ENCODE measurements at places on chromosomes 5 and 9. TPM values are rescaled to one million over a fixed set of nuclear protein-coding genes. Genes with fewer than 3 reads are reported as not detected.
A peak's percentile ranks its signal among the peaks of the same experiment; 100 is the strongest.

- no peak overlapping the region for H3K4me3 ChIP-seq
- no peaks in the 10 kb centered on the region for H3K4me1 ChIP-seq
- H3K27me3 ChIP-seq: no peaks in the 10 kb centered on the region
- DNase-seq: no peak
Observed at GRCh38 chr5:179986328-179986727, 78.6 kb upstream of the TBC1D9B start.

GRCh38 chr5:60248901-60249300 lies 355.4 kb upstream of the PDE4D start:
- no peaks in the 10 kb centered on the region for H3K27me3 ChIP-seq
- H3K36me3 ChIP-seq: no peaks in the 10 kb centered on the region
- no peak for DNase-seq
- no peak overlapping the region for H3K4me3 ChIP-seq
- no peaks in the 10 kb centered on the region for H3K4me1 ChIP-seq
- H3K27ac ChIP-seq: no peak overlapping the region

- H3K27me3 ChIP-seq: no peaks in the 10 kb centered on the region
Observed at GRCh38 chr5:168697034-168697720, 118.0 kb upstream of the PANK3 start.

DNA sequence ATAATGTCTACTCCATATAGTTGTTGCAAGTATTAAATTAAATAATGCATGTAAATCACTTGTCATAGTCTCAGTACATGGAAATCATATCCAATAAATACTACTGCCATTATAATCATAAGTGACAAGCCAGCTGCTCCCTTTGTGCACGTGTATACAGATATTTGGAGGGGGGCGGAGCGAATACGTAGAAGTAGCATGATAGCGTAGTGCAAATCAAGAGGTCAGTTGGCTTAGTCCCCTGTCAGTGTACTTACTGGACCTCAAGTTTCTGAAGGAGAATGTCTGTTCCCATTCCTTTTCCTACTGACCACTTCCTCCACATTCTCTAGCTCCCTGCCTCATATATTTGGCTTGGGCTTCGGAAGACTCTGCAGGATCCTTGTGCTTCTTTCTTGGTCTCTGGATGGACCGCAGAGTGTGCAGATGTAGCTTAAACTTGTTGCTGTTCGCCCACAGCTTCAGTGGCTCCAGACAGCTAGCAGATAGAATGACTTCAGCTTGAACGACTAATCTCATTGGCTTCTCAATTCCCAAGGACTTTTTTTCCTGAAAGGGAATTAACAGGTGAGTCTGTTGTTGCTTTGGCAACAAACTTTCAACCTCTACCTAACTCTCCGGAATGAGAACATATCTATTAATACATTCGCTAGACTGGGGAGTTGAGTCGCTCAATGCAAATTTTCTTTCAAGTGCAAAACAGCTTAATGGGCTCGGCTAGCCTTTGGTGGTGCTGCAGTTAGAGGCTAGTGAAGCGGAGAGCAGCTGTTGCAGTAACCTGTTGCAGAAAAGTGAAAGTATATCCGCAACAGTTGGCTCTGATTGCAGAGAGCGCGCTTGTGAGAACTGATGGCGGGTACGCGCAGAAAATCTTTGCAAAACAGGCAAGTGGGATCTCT lies at the start of gene PCDHB1:
PCDHB1 (plus strand) TSS at position 753 of the 899 bp plus-strand sequence; CDS start at position 850, 97 bp downstream.
- H3K27me3 ChIP-seq: peaks cover 55% of the 10 kb centered on the region
- no peaks in the 10 kb centered on the region for H3K36me3 ChIP-seq
- H3K27ac ChIP-seq: no peak within 1 kb of the TSS
- peak within 1 kb of the TSS; percentile 56 for H3K4me3 ChIP-seq
- peaks cover 4% of the 10 kb centered on the region for H3K4me1 ChIP-seq

GRCh38 chr9:38153910-38154291 lies 84.9 kb upstream of the SHB start:
- H3K27me3 ChIP-seq: no peaks in the 10 kb centered on the region
- H3K36me3 ChIP-seq: no peaks in the 10 kb centered on the region
- no peak overlapping the region for H3K27ac ChIP-seq

DNA sequence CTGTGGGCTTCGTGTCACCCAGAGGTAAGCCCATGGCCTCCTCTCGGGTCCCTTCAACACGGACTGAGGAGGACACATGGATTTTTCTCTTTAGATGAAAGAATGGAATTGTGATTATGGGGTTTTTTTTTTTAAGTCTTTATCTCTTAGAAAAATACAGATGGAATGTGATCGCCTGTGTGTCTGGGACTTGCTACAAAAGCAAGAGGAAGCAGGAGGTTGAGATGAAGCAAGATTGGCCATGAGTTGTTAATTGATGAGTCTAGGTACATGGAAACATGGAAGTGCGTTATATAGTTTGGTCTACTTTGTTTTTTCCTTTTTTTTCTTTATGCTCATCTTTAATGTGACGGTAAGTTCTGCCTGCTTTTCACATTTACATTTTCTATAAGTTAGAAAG lies 14.6 kb downstream of the USP20 start:
- H3K27me3 ChIP-seq: no peaks in the 10 kb centered on the region
- no peak for DNase-seq
- H3K27ac ChIP-seq: no peak overlapping the region
- H3K4me3 ChIP-seq: no peak overlapping the region
- peaks cover 29% of the 10 kb centered on the region for H3K36me3 ChIP-seq
- peaks cover 47% of the 10 kb centered on the region for H3K4me1 ChIP-seq

DNA sequence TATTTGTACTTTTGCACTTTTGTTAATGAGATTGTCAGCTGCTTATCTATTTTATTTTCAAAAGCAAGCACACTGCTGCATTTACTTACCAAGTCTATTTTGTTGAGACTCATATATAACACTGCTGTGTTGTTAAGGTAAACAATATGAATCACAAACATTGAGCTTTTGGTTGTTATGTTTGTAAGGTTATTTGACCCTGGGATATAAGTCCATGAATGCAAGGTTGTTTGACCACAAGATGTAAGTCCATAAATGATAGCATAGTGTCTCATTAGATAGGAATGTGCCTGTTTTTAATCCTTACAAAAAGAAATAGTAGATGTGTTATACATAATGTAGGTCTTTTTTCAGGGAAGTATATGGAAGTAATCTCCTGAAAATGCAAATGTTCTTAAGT lies 845.9 kb downstream of the CDH9 start:
- no peaks in the 10 kb centered on the region for H3K27me3 ChIP-seq
- no peak overlapping the region for H3K27ac ChIP-seq
- H3K4me3 ChIP-seq: no peak overlapping the region
- H3K36me3 ChIP-seq: no peaks in the 10 kb centered on the region
- DNase-seq: no peak

DNA sequence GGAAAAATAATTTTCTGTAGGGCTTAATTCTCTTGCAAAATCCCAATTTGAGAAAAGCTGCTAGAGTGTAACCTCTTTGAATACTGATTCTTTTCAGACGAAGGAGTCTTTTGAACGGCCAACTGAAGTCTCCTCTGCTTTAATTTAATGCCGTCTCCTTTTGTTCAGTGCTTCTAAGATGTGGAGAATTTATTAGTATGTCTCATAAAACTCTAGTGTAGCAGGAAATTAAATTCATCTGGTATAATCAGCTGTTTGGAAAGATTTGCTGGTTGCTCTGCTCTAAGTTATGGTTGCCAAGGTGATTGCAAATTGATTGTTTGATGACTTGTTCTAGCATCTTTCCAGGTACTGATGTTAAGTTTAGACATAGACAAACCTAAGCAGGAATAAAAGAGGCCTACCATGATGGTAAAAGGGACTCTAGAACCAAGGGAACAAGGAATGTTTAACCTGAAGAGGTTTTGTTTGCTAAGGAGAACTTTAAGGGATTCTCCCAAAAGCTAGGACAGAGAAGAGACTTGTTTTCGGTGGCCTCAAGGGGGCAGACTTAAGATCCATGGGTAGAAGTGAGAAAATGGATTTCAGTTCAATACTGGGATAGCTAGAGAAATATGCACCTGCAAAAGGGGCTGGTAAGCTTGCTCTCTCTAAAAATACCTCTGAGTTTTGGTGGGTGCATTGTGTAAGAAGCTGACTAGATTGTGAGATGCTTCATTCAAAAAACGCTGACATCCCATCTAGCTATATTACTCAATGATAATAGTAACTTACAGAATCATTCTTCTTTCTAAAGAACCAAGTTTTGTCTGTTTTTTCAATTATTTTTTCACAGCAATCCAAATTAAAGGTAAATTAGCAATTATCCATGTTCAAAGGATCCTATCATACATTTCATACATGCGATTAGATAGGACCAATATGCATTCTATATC lies 5.7 kb upstream of the ADRB2 start:
- H3K4me1 ChIP-seq: peaks cover 7% of the 10 kb centered on the region
- no peak for DNase-seq
- no peak overlapping the region for H3K4me3 ChIP-seq
- no peak overlapping the region for H3K27ac ChIP-seq
- peaks cover 27% of the 10 kb centered on the region for H3K27me3 ChIP-seq
- no peaks in the 10 kb centered on the region for H3K36me3 ChIP-seq

GRCh38 chr9:129175825-129176633 lies 2.0 kb downstream of the IER5L start:
- H3K4me3 ChIP-seq: peak overlapping the region; percentile 74
- H3K4me1 ChIP-seq: peaks cover 6% of the 10 kb centered on the region
- no peaks in the 10 kb centered on the region for H3K36me3 ChIP-seq
- H3K27me3 ChIP-seq: no peaks in the 10 kb centered on the region
- peak overlapping the region; percentile 69 for H3K27ac ChIP-seq
- peak; percentile 78 for DNase-seq

DNA sequence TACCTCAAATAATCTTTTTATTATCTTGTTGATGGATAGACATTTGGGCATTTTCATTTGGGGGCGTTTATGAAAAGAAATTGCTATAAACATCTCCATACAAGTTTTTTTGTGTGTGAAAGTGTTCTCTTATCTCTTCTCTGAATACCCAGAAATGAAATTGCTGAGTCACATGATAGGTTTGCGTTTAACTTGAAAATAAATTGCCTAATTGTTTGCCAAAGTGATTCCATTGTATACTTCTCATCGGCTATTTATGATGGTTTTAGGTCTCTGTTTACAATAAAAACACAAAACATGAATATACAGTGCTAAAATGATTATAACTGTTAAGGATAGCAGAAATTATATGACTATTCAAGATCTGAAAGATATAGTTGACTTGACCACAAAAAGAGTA lies 361.7 kb downstream of the TAF11L14 start:
- no peak overlapping the region for H3K27ac ChIP-seq
- no peaks in the 10 kb centered on the region for H3K27me3 ChIP-seq
- no peaks in the 10 kb centered on the region for H3K4me1 ChIP-seq
- H3K4me3 ChIP-seq: no peak overlapping the region

DNA sequence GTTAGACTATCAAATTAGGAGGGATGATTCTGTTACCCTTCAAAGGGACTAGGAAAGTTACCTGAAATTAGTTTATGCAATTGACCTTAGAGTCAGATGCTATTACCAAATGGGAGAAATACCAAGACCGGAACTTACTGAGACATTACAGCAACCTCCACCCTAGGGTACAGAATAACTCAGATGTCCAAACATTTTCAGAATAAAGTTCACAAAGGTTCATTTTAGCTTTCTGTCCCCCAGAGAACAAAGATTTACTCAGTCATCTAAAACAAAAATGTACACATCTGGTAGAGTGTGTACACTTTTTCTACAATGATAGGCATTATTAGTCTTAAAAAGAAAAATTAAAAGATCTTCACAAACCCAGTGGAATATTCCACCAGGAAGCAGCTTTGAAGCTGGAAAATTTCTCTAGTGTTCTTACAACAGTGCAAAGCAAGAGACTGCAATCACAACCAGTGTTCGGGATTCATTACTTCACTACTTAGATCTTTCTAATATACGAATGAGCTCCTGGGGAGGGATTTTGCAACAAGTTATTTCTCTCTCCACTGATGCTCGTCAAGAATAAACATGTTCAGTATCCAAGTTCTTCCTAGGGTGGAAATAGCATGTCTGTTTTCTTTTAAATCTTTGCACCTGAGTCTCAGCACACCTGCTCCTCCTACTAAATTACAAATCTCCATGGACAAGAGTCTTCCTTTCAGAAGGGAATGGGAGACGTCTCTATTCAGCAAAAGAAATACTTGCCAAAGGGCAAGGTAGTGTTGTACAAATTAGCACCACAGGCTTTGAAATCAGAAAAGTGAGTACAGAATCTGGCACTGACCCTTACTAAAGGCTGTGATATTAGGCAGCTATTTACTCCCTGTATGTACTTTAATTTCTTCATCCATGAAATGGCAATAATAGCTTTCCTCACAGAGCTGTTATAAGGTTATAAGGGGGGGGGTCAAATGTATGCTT lies 8.8 kb downstream of the ETF1 start:
- no peak for DNase-seq
- no peaks in the 10 kb centered on the region for H3K27me3 ChIP-seq
- H3K36me3 ChIP-seq: peaks cover 65% of the 10 kb centered on the region
- no peak overlapping the region for H3K4me3 ChIP-seq

DNA sequence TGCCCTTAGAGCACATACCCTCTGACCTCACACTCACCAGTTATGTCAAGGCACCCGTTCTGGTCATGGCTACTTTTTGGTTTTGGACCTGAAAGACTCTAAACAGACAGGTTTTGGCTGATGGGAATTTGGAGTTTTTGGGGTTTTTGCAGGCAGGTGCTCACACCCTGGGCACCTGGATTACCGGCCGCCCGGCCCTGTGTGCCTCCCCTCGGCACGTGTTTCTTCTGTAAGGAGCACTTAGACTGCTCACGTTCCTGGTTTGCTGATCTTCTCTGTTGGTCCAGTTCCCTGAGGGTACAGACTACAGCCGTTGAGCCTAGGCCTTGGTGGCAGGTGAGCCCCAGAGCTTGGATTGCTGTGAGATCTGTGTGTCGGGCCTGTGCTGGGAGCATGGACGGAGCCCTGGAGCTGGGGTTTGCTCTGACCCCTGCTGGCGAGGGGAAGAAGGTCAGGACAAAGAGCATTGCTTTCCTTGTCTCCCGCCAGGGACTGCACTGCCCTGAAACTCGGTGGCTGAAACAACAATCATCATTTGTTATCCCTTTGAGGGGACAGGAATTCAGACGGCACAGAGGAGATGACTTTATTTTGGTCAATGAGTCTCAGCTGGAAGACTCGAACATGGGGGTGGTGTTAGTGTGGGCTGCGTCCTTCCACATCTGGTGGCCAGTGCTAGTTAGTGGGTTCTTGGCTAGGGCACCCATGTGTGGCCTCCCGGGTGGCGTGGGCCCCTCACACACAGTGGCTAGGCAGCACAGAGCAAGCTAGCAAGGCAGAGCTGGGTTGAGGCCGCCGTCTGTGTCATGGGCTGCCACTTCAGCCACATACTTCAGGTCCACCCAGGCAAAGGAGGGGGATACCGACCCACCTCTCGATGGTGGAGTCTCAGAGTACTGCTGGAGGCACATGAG lies 76.4 kb downstream of the EHMT1 start:
- peaks cover 46% of the 10 kb centered on the region for H3K4me1 ChIP-seq
- H3K27me3 ChIP-seq: no peaks in the 10 kb centered on the region
- no peak overlapping the region for H3K4me3 ChIP-seq
- H3K27ac ChIP-seq: no peak overlapping the region

COL23A1 gene
- 0.21 TPM for total RNA-seq

SHLD3 gene
- 7.3 TPM for total RNA-seq

GOLM1 gene
- total RNA-seq: 5.3 TPM

IFNK gene
- not detected for total RNA-seq

MRPL50 gene
- total RNA-seq: 17.3 TPM

PCDHGB3 gene
- total RNA-seq: not detected
